ENCODE measurements at places on chromosomes 5 and 9.

DNA sequence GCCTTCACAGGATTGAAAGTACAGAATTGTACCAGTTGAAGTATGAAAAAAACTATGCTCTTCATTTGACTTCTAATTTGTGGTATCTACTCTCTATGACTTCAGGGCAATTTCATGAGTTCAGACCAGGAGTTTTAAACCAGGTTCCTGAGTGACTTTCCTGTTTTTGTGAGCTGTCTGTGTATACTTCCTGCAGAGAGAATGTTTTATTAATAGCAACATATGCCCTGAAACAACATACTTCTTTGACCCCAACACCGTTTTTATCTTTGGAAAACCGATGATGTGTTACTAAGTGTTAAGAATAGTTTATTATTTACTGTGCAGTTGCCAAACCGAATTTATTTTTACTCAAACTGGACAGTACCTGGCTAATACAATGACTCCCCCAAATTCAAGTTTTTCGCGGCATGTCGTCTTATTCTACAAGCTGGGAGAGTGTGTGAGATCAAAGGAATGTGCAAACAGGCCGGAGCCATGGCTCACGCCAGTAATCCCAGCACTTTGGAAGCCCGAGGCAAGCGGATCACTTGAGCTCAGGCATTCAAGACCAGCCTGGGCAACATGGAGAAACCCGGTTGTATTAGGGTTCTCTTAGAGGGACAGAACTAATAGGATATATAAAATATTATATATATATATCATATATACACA lies 58.7 kb upstream of the ERBIN start:
- DNase-seq = no peak

DNA sequence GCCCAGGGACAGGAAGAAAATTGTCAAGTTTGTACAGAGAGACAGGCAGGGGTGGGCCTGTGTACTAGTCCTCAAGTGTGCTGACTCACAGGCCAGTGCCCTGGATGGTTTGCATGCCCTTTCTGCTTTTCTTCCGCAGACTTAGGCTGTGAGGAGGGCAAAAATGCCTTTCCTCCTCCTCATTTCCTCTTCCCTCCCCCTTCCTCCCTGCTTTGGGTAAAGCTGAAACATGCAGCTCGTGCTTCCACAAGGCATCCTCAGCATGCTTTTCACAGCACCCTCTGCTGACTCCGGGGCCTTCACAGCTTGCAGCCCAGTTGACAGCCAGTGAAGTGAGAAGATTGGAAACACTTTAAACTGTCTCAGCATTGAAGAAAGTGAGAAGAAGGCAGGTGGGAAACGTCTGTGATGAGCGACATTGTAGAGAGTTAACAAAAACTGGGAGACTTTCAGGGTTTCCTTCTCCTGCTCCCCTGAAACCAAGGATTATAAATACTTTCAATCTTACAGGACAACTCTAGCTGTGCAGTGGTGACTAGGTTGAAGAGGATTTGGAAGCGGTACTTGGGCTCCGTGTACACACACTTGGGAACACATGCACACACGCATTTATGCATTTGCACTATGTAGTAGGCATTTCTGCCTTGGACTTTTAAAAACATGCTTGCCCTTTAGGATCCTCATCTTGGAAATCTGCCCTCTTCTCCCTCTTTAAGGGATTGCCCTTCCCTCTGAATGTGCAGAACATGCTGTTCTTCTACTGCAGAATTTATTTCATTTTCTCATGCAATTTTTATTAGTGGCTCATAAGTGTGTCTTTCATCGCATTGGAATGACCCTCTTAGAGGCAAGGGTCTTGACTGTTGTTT lies 138.8 kb downstream of the GRIA1 start:
- no peak for DNase-seq

- DNase-seq = no peak
Measured at GRCh38 chr9:36969216-36969771, 64.8 kb downstream of the PAX5 start.

- DNase-seq = peak; percentile 54
Measured at GRCh38 chr5:134873987-134874830, at the start of gene TXNDC15. Gene TXNDC15, plus strand, starts transcription at chr5:134874371. Its CDS starts 57 bp downstream, at chr5:134874428.
